NCI-H1417 treated with DMSO at 0.1 percent for 48 hours (cell line): ENCODE measurements at places on chromosomes 12 and 14.

GRCh38 chr14:37034410-37035285, 137.8 kb downstream of the SLC25A21 start:
- no peak for DNase-seq

DNA sequence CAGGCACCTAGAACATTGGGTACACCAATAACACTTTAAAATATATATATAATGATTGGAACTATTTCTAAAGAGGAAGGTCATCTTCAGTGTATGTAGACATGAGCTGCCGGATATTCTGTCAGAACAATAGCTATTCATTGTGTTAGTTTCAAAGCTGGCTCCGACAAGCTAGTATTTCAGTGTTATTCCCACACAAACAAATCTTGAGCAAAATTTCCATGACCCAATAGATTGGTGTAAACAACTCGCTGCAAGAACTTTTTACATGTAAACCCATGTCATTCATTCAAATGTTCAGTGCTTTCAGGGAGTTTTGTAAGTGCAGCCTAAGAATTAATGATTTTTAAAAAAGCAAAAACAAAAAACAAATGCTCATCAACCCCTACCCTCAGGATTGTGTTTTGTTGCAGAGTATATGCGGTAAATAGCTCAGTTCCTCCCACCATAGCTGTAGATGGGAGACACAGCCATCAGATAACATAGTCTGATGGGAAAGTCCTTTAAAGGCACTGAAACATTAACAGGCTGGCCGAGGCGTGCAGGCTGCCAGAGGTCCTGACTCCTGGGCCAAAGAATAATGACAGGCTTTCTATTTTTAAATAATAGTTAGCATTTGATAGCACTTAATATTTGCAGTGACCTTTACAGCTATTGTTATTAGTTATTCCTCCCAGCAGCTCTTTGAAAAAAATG, 150.3 kb upstream of the ARHGAP5 start:
- DNase-seq, result no peak

GRCh38 chr14:102927346-102927877, 4.9 kb downstream of the AMN start:
- DNase-seq, result no peak

DNA sequence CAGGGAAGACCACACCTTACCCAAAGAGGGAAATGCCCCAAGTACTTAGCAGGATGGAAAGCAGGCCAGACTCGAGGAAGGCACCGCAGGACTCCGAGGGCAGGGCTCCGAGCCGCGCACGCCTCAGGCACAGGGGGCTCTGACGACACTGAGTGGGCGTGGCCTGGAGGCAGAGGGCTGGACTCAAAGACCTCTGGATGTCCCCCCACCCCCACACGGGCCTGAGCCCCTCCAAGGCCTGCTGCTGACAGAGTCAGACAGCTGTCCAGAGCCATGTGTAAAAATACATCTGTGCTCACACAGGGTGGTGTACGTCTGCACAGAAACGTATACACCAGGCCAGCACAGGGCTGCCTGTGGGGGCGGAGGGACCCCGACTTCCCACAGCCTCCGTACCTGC, 1.4 kb downstream of the AKT1 start:
- no peak for DNase-seq

DNA sequence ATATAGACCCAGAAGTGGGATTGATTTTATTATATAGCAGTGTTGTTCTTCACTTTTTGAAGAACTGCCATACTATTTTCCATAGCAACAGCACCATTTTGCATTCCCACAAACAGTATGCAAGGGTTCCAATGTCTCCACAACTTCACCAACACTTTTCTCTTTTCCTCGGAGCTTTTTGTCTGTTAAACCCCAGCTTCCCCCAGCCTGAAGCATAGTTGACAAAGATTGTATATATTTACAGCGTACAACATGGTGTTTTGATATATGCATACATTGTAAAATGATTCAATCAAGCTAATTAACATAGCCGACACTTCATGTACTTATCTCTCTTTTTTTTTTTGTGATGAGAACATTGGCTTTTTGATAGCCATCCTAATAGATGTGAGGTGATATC, 357.1 kb downstream of the APAF1 start:
- DNase-seq, result no peak

DNA sequence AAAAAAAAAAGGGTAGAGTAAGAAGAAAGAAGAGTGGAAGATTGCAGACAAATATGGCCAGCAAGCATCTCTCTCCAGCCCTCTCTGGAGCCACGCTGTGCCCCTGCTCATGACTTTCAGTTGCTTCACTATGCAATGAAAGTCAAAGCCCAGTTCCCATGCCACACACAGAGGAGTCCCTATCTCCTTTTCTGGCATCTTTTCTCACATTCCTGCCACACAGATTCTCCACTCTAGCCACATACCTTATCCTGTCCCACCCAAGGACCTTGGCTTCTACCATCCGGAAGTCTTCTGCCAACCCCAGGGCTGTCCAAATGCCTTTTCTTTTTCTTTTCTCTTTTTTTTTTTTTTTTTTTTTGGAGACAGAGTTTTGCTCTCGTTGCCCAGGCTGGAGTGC, 39.3 kb upstream of the CAPRIN2 start:
- DNase-seq, result no peak

DNA sequence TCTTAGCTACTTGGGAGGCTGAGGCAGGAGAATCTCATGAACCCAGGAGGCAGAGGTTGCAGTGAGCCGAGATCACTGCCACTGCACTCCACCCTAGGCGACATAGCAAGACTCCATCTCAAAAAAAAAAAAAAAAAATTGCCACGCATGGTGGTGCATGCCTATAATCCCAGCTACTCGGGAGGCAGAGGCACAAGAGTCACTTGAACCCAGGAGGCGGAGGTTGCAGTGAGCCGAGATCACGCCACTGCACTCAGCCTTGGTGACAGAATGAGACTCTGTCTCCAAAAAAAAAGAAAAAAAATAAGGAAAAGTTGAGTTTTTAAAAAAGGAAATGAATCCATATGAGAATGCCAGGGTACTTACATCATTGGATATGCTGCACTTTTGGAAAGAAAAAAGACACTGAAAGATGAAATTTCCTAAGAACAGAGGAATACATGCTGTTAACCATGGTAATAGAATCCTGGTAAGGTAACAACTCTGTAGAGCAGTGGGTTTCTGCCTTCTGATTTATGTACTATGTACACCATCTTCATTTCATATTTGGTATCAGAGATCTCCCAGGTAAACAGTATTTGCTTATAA, 222.7 kb downstream of the ERC1 start:
- no peak for DNase-seq

DNA sequence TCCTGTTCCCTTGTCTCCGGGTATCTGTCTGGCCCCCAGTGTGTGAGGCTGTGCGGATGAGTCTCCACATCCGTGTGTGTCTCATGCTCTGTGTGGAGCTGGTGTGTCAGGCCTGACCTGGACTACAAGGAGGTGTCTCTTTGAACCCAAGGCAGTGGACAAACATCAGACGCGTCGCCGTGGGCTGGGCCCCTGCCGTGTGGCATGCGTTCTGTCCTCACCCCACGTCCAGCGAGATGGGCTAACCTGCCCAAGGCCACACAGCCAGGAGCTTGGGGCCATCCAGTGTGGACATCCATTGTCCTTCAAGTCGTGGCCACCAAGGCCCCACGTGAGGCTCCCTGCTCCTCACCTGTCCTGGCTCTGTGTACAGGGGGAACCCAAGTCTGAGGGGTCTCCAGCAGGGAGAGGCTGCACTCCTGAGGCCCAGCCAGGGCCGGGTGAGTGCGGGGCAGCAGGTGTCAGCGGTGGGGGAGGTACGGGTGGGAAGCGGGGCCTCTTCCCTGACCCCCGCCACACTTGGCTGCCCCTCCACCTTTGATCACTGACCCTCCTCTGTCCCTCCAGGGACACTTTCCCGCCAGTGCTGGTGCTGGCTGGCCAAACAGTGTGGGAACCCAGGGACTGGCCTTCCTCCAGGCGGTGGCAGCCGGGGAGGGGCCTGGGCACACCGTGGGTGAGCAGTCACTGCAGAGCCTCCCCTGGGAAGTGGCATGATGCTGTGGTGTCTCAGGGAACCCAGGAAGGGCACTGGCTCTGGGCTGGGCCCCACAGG, 48.5 kb downstream of the CYP46A1 start:
- DNase-seq, result no peak

DNA sequence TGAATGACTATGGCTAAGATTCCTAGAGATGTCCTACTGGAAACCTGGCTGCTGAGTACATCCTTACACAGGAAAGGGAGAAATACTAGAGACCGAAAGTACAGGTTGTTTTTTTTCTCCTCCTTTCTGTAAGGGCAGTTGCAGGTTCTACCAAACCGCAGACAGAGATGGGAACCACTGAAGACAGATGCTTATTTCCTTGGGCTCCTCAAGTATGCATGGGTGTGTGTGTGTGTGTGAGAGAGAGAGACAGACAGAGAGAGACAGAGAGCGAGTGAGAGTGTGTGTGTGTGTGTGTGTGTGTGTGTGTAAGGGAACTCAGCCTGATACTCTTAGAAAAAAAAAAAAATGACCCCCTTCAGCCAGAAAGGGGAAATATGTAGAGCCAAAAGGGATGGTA, 42.5 kb downstream of the MAP4K5 start:
- DNase-seq, result no peak

GRCh38 chr14:94122438-94122837, 7.0 kb downstream of the IFI27L2 start:
- DNase-seq, result no peak

DNA sequence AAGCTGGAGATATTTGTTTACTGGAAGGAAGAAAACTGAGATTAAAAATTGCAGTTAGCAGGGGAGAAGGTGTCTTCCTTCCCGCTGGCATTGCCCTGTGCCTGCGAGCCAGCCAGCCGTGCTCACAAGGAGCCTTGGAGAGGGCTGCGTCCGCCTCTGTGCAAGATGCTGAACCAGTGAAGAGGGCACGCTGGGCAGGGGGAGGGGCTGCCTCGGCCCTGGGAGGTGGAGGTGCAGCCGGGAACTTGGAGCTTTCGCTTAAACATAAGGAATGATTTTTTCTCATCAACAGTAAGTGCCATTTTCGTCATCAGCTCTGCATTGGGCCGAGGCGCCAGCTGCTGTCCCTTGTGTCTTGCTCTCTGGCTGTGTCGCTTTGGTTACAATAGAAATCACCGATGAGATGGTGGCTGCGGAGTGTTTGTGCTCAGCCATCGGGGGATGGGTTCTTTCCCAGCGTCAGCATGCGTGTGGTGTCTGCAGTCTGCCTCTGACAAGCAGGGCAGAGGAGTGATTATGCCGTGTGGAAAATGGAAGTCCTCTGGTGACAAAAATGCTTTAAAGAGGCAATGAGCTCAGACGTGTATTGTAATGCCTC, 97.3 kb downstream of the ESR2 start:
- DNase-seq, result peak; percentile 10

- no peak for DNase-seq
Observed at GRCh38 chr12:54625598-54625997, 9.1 kb downstream of the LACRT start.

DNA sequence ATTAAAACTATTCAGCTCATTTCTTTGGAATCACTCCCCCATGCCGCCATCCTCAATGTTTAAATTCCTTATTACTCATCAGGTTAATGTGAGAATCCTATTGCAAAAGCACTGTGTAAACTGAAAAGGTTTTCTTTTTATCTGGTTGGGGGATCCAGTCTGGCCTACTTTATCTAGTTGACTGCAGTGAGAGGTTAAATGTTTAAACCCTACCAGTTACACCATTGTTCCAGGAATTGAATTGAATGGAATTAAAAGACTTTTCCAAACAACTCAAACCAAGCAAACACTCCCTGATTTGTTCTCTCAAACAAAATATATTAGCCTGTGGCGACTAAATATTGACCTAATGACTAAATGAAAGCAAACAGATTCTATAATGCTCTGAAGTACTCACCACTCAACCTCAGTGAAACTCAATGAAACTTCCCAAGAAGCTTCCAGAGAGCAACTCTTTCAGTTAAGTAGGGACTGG, 100.5 kb downstream of the VEZT start:
- DNase-seq, result peak; percentile 42

DNA sequence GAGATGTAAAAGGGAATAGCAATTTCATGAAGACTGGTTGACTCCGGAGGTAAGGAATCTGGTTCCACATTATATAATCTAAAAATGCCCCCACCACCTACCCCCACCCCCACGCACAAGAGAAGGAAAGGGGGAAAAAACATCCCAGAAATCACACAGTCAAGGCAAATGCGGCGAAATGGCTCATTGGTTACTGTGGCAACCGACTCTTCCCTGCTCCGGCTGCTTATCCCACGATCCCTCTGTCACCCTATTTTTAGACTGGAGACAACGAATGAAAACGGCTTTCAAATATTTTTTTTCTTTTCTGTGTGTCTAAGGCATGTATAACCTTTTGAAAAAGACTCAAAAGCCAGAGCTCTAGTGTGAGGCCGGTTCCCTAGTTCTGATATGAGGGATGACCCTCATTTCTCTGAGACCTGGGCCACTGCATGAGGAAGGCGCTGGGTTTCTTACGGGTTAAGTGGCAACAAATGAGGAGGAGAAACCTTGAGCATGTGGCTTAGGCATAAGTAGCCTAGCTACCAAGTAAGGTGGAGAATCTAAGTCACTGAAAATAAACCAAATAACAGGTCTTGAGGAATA, 148.3 kb upstream of the GRIN2B start:
- no peak for DNase-seq

DNA sequence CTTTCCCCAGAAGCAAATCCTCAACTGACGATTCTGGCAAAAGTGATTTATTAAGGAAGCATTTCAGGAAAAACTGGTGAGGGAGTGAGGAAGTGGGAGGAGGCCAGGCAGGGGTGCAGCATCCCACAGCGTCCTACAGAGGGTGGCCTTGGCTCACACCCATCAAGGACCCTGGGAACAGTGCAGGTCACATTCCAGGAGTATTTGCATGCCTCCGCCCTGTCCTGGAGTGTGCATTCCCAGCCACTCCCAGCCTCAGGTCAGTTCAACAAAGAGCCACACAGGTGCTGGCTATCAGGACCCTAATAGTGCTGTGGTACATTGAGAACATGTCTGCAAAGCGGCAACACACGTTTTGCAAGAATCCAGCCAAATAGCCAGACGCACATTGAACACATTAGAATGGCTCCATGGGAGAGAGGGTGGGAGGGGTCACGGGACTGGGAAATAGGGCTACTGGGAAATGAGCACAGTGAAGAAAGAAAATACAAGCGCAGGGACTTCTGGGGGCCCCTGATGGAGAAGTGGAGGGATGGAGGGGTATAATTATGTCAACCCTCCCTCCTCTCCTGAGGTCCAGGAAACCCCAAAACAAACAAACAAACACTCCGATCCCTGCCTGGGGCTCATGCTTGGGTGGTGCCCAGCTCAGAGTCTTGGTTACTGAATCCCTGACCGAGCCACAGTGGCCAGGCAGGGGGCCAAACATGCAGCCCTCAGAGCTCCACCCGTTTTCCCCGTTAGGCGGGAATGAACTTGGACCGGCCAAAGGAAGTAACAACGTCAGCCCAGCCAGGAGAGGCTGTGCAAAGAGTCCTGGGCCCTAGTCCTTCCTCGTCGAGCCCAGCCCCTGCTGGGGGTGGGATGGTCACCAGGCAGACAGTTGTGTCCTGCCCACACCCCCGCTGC, 36.5 kb downstream of the CMKLR1 start:
- no peak for DNase-seq

- no peak for DNase-seq
Observed at GRCh38 chr14:90830931-90831701, 14.9 kb upstream of the TTC7B start.

GRCh38 chr12:124564232-124564958, 3.0 kb downstream of the NCOR2 start:
- no peak for DNase-seq
